ENCODE measurements at places on chromosomes 1 and 21. TPM values are rescaled to one million over a fixed set of nuclear protein-coding genes. Genes with fewer than 3 reads are reported as not detected.
A peak's percentile ranks its signal among the peaks of the same experiment; 100 is the strongest.

Gene AGMAT
- total RNA-seq: 8.0 TPM

Gene PWP2
- total RNA-seq: 9.6 TPM

Gene SHISAL2A
- 11.0 TPM for total RNA-seq

Gene ACADM
- total RNA-seq: 52.8 TPM

Gene TRIM67
- total RNA-seq: not detected

Gene POU2F1
- 24.6 TPM for total RNA-seq

Gene GJB4
- not detected for total RNA-seq

Gene S100A7
- total RNA-seq: not detected

GRCh38 chr1:70487459-70487815 is 76.4 kb downstream of the CTH start:
- no peak overlapping the region for H3K27ac ChIP-seq
- peaks cover 14% of the 10 kb centered on the region for H3K27me3 ChIP-seq
- H3K4me3 ChIP-seq: no peak overlapping the region
- H3K4me1 ChIP-seq: no peaks in the 10 kb centered on the region

GRCh38 chr1:64917328-64917861 is 49.0 kb downstream of the JAK1 start:
- no peak overlapping the region for H3K4me3 ChIP-seq
- H3K4me1 ChIP-seq: peaks cover 50% of the 10 kb centered on the region
- peaks cover 8% of the 10 kb centered on the region for H3K36me3 ChIP-seq
- H3K27ac ChIP-seq: no peak overlapping the region

DNA sequence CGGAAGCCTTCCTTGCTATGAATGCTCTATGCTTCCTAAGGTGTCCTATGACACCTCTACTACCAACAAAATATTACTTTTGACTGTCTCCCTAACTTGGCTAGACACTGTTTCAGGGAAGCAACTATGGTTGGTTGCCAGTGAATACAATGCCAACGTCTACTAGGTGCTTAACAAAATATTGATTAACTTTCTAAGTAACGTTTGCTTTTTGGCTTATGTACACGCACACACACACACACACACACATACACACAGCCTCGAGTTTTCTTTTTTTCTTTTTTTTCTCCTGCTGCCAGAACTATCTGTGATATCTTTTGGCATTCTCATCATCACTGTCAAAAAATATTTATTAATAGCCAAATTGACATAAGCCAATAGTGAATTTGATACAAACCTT is 864.0 kb downstream of the PLA2G4A start:
- H3K27me3 ChIP-seq: no peaks in the 10 kb centered on the region
- H3K4me3 ChIP-seq: no peak overlapping the region
- H3K27ac ChIP-seq: no peak overlapping the region
- no peak for DNase-seq
- no peaks in the 10 kb centered on the region for H3K4me1 ChIP-seq

- H3K27me3 ChIP-seq: no peaks in the 10 kb centered on the region
- no peak overlapping the region for H3K27ac ChIP-seq
- peaks cover 9% of the 10 kb centered on the region for H3K4me1 ChIP-seq
- no peak overlapping the region for H3K4me3 ChIP-seq
- no peak for DNase-seq
- peaks cover 3% of the 10 kb centered on the region for H3K36me3 ChIP-seq
Observed at GRCh38 chr1:93828367-93828755, 50.6 kb downstream of the DNTTIP2 start.

DNA sequence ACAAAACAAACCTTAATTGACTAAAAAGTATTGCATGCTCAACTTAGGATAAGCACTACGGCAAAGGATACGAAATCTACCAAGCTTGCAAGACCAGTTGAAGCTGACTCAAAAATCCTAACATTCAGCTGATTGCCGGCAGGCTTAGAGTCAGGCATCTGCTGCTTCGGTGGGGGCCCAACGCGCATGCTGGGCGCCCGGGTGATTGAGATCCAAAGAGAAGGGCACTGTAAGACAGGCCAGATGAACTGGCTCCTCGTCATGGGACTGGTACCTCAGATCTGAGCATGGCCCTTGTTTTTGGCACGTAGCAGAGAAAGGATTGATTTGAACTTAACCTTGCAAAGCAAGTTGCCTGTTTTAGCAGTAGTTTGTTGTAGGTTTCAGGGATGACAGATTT is 86.6 kb downstream of the PRDM2 start:
- H3K36me3 ChIP-seq: peaks cover 25% of the 10 kb centered on the region
- no peak overlapping the region for H3K27ac ChIP-seq
- DNase-seq: no peak
- peaks cover 5% of the 10 kb centered on the region for H3K4me1 ChIP-seq
- H3K27me3 ChIP-seq: no peaks in the 10 kb centered on the region

DNA sequence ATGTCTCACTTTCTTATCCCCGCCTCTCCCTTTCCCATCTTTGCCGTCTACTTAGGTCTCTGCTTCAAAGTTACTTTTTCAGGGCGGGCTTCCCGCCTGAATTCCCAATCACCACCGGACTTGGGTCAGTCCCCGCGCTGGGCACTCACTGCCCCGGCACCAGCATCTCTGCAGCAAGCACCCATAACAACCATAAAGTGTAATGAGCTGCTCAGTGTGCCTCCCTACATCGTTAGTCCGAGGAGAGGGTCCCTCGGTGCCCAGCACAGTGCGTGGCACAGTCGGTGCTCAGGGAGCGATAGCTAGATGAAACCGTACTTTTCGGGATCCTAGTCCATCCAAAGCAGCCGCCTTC is 633 bp upstream of the CTPS1 start:
- no peaks in the 10 kb centered on the region for H3K27me3 ChIP-seq
- peaks cover 18% of the 10 kb centered on the region for H3K36me3 ChIP-seq
- peak overlapping the region; percentile 91 for H3K27ac ChIP-seq
- DNase-seq: no peak
- peak overlapping the region; percentile 81 for H3K4me3 ChIP-seq

DNA sequence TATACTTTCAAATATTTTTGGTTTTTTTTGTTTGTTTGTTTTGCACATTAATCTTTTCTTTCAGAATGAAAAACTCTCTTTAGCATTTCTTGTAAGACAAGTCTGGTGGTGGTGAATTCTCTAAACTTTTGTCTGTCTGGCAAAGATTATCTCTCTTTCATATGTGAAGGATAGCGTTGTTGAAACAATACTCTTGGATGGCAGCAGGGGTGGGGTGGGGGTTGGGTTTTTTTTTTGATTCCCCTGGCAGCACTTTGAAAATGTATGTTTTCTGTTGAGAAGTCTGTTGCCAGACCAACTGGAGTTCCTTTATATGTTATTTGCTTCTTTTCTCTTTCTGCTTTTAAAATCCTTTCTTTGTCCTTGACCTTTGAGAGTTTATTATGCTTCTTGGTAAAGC is 160.2 kb downstream of the VAV3 start:
- peaks cover 2% of the 10 kb centered on the region for H3K27me3 ChIP-seq
- peak overlapping the region; percentile 67 for H3K27ac ChIP-seq
- H3K4me3 ChIP-seq: no peak overlapping the region
- H3K4me1 ChIP-seq: peaks cover 26% of the 10 kb centered on the region
- DNase-seq: no peak

DNA sequence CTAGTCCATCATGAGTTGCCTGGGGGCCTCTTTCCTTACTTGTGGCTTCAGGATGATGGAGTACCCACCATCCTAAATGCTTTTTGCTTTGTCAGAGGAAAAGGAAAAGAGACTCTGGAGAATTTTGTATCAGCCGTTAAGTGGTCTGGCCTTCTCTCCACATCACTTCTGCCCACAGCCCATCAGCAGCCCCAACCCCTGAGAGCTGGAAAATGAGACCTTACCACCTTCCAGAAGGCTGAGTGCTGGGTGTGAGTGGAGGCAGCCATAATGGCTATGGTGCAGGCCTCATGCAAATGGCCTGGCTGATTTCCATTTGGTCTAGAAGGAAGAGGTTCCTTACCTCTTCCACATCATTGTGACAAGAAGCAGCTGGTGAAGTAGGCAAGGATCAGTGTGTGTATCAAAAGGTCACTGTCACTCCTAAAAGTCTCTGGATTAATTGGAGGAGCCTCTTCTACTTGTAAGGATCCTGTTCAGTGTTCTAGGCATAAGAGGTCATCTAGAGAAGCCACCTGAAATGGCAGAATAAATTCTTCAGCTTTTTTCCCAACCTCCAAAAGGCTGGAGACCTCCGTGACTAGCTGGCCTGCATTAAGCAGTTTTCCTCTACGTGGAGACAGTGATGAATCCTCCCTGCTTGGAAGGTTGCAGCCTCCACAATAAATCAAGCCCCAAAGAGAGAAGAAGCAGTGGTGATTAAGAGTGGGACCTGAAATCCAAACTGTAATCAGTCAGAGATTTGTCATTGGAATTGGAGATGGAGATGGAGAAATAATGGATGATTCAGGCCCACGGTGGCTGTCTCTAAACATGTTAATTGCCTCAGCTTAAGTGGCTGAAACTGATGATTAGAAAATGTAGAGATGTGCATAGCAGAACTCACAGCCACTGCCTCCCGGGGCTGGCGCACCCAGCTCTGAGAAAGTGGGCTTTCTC is 111.5 kb downstream of the CNIH3 start:
- no peaks in the 10 kb centered on the region for H3K36me3 ChIP-seq
- no peak overlapping the region for H3K4me3 ChIP-seq
- no peaks in the 10 kb centered on the region for H3K4me1 ChIP-seq
- H3K27me3 ChIP-seq: peaks cover 10% of the 10 kb centered on the region
- H3K27ac ChIP-seq: no peak overlapping the region

DNA sequence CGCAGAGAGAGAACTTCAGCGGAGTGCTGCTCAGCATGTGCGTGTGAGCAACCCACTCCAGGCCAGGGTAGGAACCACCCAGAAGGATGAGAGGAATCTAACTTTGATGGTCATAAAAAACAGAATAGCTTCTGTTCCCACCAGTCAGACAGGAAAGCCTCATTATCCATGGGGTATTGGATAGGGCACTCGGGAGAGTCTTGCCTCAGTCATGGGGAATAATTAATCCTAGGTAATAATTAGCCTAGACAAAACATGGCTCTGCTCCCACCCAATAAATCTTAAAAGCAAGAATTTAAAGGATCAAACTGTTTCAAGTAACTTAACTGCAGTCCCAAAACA is 35.3 kb downstream of the LDLRAD1 start:
- DNase-seq: no peak
- no peaks in the 10 kb centered on the region for H3K27me3 ChIP-seq
- H3K36me3 ChIP-seq: no peaks in the 10 kb centered on the region
- H3K27ac ChIP-seq: no peak overlapping the region

GRCh38 chr1:150141452-150141851 is 8.3 kb upstream of the PLEKHO1 start:
- H3K4me1 ChIP-seq: peaks cover 11% of the 10 kb centered on the region
- no peak overlapping the region for H3K4me3 ChIP-seq
- no peak for DNase-seq
- no peaks in the 10 kb centered on the region for H3K27me3 ChIP-seq

DNA sequence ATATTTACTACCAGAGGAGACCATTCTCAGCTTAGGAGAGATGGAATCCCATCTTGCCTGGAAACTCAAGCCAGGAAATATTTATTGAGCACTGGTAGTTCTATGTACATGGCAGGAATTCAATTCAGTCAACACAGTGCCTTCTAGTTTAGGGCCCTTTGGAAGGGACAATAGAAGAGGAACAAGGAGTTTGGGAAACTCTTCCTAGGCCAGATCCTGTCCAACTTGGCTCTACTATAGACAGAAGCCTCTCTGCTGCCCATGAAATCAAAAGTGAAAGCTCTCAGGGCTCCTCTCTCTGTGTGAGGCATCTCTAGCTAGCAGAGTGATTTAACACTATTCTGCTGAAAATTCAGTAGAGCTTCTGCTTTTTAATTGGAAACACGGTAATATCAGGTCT is 244.6 kb upstream of the MAP1LC3C start:
- no peaks in the 10 kb centered on the region for H3K36me3 ChIP-seq
- no peaks in the 10 kb centered on the region for H3K27me3 ChIP-seq
- H3K4me3 ChIP-seq: no peak overlapping the region
- H3K27ac ChIP-seq: no peak overlapping the region
- DNase-seq: no peak

DNA sequence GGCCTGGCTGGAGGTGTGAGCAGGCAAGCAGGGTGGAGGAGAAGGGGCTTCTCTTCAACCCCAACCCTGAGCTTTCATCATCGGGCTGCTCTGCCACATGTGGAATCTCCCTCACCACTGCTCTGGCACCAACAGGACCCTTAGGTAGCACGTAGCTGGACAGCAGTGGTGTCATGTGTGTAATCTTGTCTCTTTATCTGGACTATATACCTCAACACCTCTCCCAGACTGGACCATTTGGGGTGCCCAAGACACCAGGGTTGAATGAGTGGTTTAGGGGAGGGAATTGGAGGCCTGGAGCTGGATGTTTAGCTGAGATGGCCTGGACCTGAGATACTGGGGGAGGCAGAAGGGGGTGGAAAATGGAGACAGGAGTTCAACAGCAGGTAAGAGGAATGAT is 63.0 kb downstream of the UBE2T start:
- no peaks in the 10 kb centered on the region for H3K36me3 ChIP-seq
- no peak overlapping the region for H3K27ac ChIP-seq
- no peak overlapping the region for H3K4me3 ChIP-seq
- H3K27me3 ChIP-seq: peaks cover 18% of the 10 kb centered on the region
- DNase-seq: peak; percentile 35

DNA sequence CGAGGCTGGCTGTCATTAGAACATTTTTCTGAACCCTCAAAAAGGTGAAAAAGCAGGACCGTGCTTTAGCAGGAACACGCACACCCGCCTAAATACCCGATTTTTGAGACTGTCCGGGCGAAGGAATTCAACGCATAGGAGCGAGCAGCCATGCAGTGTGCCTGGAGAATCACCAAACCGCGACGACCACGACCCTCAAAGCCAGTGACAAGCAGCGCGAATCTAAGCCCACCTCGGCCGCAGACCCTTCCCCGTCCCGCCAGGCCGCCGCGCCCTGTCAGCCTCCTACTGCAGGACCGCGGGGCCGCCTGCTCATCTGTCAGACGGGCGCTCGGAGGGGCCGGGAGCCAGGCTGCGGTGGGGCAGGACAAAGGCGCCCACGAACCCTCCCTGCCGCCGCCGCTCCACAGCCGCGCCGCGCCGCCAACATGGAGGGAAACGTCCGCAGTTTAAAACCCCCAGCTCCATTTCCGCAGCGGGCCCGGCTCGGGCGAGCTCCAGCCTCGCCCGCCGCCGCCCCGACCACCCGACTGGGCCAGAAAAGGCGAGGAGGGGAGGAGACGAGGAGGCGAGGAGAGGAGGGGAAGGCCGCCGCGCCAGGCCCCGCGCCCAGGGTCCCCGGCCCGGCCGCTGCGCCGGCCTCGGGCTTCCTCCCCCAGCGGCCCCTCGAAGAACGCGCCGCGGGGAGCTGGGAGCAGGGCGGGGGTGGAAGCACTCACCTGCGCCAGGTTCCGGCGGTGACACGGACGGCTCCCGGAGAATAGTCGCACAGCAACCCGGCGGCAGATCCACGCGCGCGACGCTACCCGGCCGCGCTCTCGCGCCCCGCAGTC is at the start of gene LBR:
Gene LBR (minus strand): TSS at position 804 of the 833 bp plus-strand sequence. CDS start 3,963 bp downstream, outside the sequence.
- H3K27ac ChIP-seq: peak within 1 kb of the TSS; percentile 98
- peak; percentile 65 for DNase-seq
- peak within 1 kb of the TSS; percentile 96 for H3K4me3 ChIP-seq

GRCh38 chr1:34845131-34845901 is 14.2 kb downstream of the SMIM12 start:
- peaks cover 11% of the 10 kb centered on the region for H3K4me1 ChIP-seq
- H3K36me3 ChIP-seq: peaks cover 6% of the 10 kb centered on the region
- H3K27ac ChIP-seq: no peak overlapping the region
- DNase-seq: no peak
- H3K4me3 ChIP-seq: no peak overlapping the region

- H3K4me3 ChIP-seq: no peak overlapping the region
- DNase-seq: peak; percentile 79
Observed at GRCh38 chr1:6475381-6476133, 9.6 kb upstream of the TNFRSF25 start.

Measured in activated CD8-positive, alpha-beta memory T cell treated with anti-CD3 and anti-CD28 coated beads, Interleukin-2, amount 10 ng/mL, durations not matched to agents 7 days and 5 days (primary cell).